ENCODE measurements at places on chromosomes 11 and 22.
A peak's percentile ranks its signal among the peaks of the same experiment; 100 is the strongest.

GRCh38 chr11:29389793-29390192 is 627.0 kb downstream of the KCNA4 start:
- DNase-seq: no peak

DNA sequence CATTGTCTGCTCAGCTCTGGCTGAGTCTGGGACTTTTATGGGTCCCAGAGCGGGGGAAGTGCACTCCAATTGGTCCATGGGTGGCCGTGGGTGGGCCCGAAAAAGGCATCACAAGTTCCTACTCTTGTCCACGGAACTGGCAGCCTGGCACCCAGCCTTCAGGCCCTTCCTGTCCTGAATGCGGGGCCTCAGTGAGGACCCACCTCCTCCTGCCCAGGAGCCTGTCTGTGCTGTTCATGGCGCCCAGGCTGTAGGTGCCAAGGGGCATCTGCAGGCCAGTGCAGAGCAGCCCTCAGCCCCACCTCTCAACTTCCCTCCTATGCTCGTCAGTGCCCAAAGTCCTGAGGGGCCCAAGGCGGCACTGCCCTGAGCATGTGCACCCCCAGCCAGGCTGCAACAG is 411.7 kb upstream of the KIRREL3 start:
- no peak for DNase-seq

DNA sequence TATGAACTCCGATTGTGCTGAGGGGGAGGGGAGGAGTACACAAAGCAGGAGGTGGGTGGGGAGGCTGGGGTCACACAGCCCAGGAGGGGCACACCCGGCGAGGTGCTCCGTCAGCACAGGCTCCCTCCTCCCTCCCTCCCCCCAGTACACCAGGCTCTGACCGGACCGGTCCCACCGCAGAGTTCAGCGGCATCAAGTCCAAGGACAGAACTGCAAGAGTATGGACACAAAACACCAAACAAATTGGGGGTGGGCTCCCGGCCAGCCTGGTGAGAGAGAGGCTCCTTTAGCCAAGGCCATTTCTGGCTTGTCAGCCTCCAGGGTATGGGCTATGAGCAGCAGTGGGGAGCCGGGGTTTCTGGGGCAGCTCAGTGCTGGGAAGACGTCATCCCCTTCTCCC is 68.3 kb downstream of the ST3GAL4 start:
- DNase-seq: no peak

DNA sequence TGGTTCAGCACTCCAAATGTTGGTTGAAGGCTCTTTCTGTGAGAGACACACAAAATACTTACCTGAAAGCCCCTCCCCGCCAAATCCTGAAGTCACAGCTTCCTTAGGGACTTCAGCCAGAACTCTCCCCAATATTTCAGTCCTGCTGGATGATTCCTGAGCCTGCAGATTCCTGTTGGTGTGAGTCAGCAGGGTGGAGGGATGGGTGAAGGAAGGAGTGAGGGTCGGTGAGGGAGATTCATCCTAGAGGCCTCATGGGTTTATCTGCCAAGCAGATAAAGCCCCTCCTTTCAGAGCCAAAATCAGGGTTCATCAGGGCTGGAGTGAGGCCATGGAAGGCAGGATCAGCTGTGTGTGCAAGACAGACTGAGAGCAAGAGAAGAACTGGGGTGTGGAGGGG is 37.9 kb downstream of the SMIM38 start:
- no peak for DNase-seq

DNA sequence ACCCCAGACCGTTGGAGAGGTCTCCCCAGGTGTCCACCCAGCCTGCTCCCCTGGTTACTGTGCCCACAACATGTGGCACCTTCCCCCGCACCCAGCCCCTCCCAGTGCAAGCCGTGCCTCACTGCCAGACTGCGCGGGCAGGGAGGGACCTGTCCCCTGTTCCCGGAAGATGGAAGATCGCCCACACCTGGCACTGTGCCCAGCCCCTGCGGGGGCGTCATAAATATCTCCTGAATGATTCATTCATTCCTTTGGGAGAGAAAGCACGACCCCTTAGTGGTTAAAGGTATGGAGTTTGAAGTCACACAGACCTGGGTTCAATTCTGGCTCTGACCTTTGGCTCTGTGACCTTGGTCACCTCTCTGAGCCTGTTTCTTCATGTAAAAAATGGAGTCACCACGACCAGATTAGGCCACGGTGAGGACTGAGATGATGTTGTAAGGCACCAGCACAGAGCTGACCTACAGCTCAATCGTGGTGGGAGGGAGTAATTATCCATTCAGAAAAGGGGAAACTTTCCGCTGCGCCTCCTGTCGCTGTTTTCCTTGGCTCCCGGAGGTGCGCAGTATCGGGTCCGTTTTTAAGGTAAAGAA is 497 bp upstream of the SYT12 start:
- DNase-seq: no peak

GRCh38 chr22:49725516-49725915 is 102.2 kb downstream of the BRD1 start:
- DNase-seq: peak; percentile 82

DNA sequence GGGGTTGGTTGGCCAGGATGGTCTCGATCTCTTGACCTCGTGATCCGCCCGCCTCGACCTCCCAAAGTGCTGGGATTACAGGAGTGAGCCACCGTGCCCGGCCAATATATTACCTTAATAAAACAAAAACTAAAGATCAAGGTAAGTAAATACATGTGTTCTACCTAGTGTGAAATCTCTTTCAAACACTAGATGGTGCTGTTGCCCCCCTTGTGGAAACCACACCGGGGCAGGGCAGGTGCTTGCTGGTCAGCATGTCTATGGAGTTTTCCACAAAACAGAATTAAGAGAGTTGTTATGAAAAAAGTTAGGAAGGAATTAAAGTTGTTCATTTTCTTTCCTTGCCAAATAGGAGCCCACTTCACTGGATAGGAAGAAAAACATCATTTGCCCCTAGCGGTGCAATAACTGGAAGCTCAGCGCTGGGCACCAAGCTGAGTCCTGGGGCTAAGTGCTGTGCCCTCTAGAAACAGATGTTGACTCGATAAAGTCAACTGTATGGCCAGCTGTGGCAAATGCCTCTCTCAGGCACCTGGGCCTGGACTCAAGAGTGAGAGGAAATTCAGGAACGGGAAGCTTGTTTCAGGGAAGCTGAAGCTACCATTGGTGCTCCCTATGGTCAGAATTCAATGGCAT is 6.3 kb upstream of the KCNJ5 start:
- DNase-seq: no peak

DNA sequence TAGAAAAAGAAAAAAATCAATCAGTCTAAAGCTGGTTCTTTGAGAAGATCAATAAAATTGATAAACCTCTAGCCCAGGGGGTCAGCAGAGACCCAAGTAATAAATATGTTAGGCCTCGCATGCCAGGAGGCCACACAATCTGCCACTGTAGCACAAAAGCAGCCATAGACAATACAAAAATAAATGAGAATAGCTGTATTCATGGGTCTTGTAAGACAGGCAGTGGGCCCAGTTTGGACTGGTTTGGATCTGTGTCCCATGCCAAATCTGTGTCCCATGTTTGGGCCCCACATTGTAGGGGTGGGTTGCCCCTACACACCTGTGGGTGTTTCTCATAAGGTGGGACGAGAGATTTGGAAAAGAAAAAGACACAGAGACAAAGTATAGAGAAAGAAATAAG is 6.6 kb upstream of the PLAAT4 start:
- DNase-seq: no peak

DNA sequence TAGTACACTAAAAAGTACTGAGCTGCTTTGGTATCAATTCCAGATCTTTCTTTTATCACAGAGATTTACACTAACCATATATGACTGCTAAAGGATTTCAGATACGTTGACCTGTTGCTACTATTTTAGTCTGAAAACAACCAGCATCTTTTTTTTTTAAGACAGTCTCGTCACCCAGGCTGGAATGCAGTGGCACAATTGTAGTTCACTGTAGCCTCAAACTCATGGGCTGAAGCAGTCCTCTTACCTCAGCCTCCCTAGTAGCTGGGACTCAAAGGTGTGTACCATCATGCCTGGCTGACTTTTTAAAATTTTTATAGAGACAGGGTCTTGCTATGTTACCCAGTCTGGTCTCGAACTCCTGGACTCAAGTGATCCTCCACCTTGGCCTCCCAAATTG is 24.2 kb upstream of the L3MBTL2 start:
- DNase-seq: no peak

- DNase-seq: no peak
Measured at GRCh38 chr11:12064136-12064953, 46.0 kb upstream of the MICAL2 start.

DNA sequence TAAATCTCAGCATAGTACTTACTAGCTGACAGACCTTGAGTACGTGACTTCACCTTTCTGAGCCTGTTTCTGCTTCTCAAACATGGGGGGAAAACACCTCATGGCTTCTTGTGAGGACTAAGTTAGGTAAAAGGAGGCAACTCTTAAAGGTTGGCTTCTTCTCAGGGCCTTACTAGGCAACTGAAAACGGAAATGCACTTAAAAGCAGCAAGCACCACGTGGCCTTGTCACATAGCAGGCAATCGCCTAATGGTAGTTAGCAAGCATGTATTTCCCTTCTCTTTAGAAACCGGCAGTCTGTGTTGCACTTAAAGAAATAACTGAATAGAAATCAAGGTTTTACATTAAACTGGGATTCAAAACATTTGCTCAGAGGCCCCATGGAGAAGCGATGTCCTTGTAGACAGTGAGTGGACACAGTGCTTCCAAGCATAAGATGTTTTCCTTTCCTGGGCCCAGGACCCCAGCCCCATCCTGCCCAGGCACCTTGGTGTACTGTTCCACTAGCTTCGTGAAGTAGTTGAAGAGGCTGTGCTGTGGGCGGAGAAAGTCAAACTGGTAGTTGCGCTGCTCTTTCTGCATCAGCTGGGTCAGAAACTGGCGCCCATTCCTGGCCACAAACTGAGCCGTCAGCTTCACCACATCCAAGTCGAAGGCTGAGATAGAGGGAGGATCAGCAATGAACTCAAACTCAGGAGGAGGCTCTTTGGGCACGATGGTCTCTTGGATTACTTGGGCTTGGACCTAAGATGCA is 12.1 kb downstream of the SF3A1 start:
- DNase-seq: no peak

DNA sequence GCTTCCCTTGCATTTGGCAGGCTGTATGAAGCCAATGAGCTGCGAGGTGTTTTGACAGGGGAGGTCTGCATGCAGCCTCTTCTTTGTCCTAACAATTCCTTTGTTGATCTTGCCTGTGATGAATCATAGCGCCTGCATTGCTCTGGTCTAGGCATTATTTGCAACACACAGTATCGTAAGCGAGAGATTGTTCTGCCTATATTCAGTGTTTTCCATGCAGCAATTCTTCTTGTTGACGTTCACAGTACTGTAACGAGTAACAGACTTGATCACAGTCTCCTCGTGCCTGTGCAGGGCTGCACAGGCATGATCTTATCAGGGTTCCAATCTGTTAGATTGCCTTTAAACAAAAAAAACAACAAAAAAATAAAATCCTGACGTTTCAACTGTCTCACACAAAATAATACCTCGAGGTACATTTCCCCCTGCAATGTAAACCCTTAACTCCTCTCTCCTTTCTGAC is 13.9 kb upstream of the ADSL start:
- DNase-seq: no peak

GRCh38 chr11:85847436-85847835 is 7.7 kb upstream of the CCDC83 start:
- no peak for DNase-seq

GRCh38 chr11:20477418-20478090 is 90.0 kb downstream of the PRMT3 start:
- no peak for DNase-seq

GRCh38 chr11:98183034-98183433 is 837.7 kb upstream of the CNTN5 start:
- DNase-seq: no peak

- no peak for DNase-seq
Measured at GRCh38 chr22:49855251-49855911, 1.7 kb downstream of the ZBED4 start.

GRCh38 chr11:114060392-114061047 is 1.0 kb downstream of the ZBTB16 start:
- no peak for DNase-seq

- DNase-seq: no peak
Measured at GRCh38 chr11:34050581-34051348, 766 bp upstream of the CAPRIN1 start.

- DNase-seq: no peak
Measured at GRCh38 chr11:34787348-34787747, 128.8 kb downstream of the APIP start.

DNA sequence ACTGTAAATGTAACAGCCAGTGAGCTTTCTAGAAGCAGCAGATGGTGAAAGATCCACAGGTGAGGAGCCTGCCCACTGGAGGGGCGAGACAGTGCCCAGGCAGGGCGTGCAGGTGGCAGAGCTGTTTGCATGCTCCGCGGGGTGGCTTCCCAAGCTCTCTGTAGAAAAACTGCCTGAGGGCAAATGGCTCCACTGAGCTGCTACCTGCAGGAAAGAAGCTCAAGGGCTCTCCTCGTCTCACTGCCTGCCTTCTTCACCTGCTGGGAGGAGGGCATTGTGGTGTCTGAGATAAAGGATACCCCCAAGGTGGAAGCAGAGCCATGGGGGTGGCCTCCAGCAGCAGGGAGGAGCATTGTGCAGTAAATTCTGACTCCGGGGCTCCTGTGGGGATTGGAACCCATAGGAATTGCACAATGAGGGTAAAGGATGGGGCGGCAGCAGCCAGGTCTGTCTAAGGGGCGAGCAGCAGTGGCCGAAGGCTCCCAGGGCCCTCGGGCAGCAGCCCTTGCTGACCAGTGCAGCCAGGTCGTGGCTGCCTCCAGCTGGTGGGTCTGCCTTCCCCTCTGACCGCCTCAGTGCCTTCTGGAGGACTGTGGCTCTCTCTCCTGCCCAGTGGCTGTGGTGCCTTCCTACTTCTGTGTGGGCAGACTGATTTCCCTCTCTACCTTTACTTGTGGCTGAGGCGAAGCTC is 28.0 kb upstream of the CABP7 start:
- DNase-seq: no peak

DNA sequence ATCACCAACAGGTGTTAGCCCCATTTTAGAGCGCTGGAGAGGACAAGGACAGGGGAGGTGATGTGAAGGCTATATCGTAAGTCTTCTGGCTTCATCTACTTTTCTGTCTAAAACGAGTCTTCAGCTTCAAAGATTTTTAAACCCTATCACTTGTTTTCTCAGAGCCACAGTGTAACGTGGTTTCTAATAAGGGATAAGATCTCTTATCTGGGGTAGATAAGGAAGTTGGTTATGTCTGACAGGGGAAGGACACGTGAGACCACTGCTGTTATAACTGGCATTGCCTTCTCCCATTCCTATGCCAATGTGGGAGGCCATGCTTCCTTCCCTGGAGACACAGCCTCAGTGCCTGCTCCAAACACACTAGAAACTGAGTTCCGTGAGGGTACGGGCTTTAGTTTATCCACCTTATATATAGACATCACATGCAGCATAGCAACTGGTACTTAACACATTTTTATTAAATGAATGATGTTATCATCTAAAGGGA is 39.3 kb downstream of the LARGE2 start:
- DNase-seq: no peak

GRCh38 chr11:86120807-86121206 is 51.9 kb upstream of the PICALM start:
- DNase-seq: no peak

Measured in chondrocyte (in vitro differentiated cells).